ENCODE measurements at places on chromosomes 11 and 22. TPM values are rescaled to one million over a fixed set of nuclear protein-coding genes. Genes with fewer than 3 reads are reported as not detected.

The PACSIN3 gene
- polyA plus RNA-seq: 163 TPM

The CCND1 gene
- 11.4 TPM for polyA plus RNA-seq

The TBX10 gene
- polyA plus RNA-seq: not detected

The MYRF gene
- 0.16 TPM for polyA plus RNA-seq

The OR2AG2 gene
- not detected for polyA plus RNA-seq

The PPP6R3 gene
- polyA plus RNA-seq: 35.3 TPM

The TP53AIP1 gene
- polyA plus RNA-seq: 0.01 TPM

The VPREB1 gene
- not detected for polyA plus RNA-seq

The CTSW gene
- 0.17 TPM for polyA plus RNA-seq

The DAGLA gene
- polyA plus RNA-seq: 1.5 TPM

The SULT4A1 gene
- 0.25 TPM for polyA plus RNA-seq

The ARHGAP32 gene
- 1.0 TPM for polyA plus RNA-seq

The ARHGAP42 gene
- 5.0 TPM for polyA plus RNA-seq

The NXPE2 gene
- polyA plus RNA-seq: not detected

The CRYBB2 gene
- polyA plus RNA-seq: 0.13 TPM

The TXNRD2 gene
- 25.8 TPM for polyA plus RNA-seq

The SPTBN2 gene
- polyA plus RNA-seq: 0.90 TPM

The INS gene
- not detected for polyA plus RNA-seq

The PATE2 gene
- polyA plus RNA-seq: not detected

The LRRC74B gene
- polyA plus RNA-seq: not detected

The SLC22A8 gene
- not detected for polyA plus RNA-seq

The IL17REL gene
- not detected for polyA plus RNA-seq

The ZNF195 gene
- polyA plus RNA-seq: 11.8 TPM

The C22orf15 gene
- 0.66 TPM for polyA plus RNA-seq

The PHF5A gene
- 41.3 TPM for polyA plus RNA-seq

The CDC42BPG gene
- polyA plus RNA-seq: 0.17 TPM

The XRRA1 gene
- polyA plus RNA-seq: 4.3 TPM

The FANCF gene
- polyA plus RNA-seq: 4.4 TPM

The CYTH4 gene
- 2.1 TPM for polyA plus RNA-seq

The PHLDA2 gene
- polyA plus RNA-seq: 1.6 TPM

The RBMXL2 gene
- polyA plus RNA-seq: not detected

The MUC2 gene
- polyA plus RNA-seq: not detected

The ZNF202 gene
- 4.5 TPM for polyA plus RNA-seq

The CD3E gene
- 0.62 TPM for polyA plus RNA-seq
